ENCODE measurements at places on chromosomes 4 and X.

- DNase-seq = no peak
Observed at GRCh38 chr4:107742791-107743190, 22.8 kb upstream of the PAPSS1 start.

- DNase-seq = no peak
Observed at GRCh38 chr4:69126024-69126423, 29.8 kb downstream of the UGT2B7 start.

DNA sequence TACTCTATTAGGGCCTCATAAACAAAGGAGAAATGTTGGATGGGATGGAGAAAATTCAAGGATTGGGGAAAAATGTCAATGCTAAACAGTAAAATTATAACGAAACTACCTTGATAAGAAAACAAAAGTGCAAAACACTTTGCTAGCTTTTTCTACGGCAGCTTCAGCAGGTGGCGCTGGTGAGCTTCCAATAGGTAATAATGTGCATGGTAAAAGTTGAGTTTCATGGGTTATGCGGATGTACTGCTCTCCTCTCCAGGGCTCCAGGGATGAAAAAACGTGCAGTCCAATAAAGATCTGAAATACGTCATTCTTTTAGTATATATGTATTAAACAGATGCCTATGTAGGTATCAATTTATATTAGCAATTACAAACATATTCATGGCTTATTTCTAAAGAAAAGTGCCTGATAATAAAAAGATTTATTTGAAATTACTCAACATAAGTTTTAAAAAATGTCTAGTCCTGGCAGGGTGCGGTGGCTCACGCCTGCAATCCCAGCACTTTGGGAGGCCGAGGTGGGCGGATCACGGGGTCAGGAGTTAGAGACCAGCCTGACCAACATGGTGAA is 239.6 kb downstream of the GRXCR1 start:
- peak; percentile 73 for DNase-seq

- no peak for DNase-seq
Observed at GRCh38 chrX:18945483-18945882, 38.4 kb downstream of the PHKA2 start.

DNA sequence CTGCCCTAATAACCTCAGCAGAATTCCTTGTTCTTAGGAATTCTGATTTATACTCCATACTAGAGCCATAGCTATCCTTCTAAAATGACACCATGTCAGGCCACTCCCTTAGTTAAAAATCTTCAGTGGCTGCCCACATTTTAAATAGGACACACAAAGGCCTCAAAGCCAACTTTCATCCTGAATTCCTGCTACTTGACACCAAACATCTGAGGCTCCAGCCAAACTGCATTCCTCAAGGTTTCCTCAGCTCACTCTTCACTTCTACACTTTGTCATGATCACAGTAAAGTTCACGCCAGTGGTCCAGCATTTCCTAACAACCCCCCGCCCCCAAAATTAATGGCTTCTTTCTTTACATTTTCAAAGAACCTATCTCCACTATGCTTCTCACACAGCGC is 124.3 kb downstream of the ADGRA3 start:
- no peak for DNase-seq

DNA sequence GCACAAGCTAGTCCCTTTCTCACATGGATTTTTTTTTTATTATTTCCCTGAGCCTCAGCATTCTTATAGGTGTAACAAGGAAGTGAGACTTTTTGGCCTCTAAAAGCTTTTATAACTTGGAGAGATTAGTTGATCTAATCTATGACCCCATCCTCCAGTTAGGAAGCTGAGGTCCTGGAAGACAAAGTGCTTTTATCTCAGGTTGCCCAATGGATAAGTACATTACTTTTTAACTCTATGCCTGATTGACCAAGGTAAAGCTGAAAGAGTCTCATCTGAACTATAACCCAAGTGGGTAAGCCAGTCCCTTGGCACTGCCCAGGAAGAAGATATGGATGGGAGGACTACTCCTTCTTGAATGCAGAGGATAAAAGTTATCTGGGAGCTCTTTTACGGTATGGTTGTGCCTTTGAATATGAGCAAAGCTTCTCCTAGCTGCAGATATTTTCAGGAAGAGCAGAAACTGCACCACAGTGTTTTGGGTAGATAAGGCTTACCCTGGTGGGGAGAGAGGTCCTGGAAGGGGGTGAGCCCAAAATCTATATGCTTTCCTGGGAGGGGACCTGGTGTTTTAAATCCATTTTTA is 40.2 kb downstream of the VSIG4 start:
- DNase-seq = no peak

DNA sequence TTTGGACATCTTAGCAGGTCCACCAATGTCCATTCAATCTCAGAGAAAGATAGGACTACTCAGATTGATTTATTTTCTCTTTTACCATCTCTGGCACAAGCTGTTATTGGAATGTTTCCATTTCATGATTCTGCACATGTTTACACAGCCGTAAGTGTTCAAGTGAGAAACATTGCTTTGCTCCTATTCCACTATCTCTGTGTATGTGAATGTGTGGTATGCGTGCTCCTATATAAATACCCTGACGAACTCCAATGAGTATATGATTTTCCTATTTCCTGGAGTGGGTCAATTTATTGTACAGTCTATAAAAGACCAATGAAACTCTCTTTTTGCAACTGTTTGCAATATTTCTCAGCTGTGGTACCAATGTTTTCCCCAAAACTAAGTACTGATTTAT is 221.0 kb upstream of the GALNT7 start:
- no peak for DNase-seq

DNA sequence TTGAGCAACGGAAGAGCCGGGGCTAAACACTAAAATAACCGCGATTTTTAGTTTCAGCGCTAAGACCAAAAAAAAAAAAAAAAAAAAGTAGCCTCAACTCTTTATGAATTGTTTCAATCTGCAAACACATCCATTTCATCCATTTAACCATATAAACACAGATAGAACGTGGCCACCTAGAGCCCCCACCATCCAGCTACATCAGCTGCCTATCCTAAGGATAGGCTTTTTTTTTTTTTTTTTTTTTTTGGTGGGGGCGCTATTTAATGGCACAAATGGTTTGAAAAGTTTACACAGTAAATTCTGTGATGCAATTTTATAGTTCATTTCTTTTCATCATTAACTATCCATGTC is 492 bp upstream of the HDAC8 start:
- no peak for DNase-seq

DNA sequence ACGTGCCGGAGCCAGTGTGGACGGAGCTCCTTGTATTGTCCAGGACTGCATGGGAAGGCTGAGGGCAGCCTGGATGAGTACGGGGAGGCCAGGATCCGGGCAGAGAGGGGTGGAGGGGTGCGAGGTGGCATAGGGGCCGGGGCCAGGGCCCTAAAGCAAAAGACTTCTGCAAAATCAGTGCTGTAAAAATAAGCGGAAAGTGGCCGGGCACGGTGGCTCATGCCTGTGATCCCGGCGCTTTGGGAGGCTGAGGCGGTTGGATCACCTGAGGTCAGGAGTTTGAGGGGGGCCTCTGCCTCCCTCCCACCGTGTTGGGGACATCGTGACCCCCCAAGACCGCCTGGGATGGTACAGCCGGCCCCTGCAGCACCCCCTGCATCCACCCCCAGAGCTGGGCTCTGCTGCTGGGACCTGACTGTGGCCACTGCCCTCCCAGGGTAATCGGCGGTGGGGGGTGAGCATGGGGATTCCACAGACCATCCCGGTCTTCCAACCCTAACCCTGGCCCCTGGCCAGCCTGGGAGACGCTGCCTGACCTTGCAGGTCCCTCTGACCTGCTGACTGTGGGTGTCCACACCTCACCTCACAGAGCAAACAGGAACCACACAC is 23.4 kb upstream of the PLCXD1 start:
- DNase-seq = no peak

DNA sequence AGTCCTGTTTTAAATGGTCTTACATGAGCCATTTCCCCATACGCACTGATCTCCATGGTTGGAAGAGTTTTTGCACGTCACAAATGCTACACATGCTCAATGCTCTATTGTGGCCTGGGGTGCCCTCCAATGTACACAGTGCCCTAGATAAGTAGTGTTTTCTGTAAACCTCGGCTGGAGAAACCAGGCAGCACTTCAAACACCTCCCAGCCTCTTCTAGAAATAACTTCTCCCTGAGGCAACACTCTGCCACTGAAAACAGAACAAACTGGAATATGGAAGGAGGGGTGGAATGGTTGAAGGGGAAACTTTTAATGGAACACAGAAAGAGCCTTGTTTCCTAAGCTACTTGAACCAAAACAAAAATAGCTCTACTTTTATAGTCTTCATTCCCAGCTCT is 123.9 kb upstream of the CBR4 start:
- DNase-seq = peak; percentile 7

DNA sequence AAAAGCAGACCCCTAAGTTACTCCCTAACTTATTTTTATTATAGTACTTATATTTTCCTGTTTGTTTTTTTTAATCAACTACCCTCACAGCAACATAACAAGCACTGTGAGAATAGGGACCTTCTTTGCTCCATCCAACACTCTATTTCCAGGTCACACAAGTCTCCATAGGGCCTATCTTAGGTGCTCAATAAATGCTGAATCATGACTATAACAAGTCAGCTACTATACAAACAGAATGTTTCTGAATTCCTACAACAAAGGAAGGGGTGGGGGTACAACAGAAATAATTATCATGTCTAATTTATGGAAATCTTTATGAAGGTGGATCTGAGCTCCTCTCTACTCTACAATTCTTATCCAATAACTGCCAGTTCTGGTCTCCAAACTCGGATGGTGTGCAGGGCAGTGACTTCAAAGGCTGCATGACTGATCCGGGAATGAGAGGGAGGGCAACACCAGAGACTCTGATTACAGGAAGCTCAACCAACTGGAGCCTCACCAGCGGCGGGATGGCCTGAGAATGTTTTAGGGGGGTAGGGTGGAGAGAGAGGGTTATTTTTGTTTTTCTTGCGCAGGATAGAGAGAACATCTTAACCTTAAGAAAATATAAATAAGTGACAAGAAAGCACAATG is 71.1 kb downstream of the HADH start:
- DNase-seq = no peak

GRCh38 chrX:69127466-69127865 is 37.8 kb downstream of the PJA1 start:
- DNase-seq = no peak

DNA sequence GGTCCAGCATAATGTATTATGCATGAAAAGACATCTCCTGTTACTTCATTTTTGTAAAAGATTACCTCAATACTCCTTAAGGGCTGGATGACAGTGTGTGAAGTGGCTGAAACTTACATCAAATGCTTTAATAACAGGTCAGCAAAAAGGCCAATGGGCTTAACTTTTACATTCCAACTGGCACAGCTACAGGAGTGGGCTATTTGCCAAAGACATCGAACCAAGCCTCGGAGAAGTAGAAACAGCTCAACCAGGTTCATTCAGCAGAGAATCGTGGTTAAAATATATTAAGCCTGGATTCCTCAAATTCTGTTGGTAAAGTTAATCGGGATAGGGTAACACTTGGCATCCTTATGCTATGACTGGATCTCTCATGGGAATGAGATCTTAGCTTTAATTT is 639.7 kb downstream of the TRIML1 start:
- DNase-seq = no peak

DNA sequence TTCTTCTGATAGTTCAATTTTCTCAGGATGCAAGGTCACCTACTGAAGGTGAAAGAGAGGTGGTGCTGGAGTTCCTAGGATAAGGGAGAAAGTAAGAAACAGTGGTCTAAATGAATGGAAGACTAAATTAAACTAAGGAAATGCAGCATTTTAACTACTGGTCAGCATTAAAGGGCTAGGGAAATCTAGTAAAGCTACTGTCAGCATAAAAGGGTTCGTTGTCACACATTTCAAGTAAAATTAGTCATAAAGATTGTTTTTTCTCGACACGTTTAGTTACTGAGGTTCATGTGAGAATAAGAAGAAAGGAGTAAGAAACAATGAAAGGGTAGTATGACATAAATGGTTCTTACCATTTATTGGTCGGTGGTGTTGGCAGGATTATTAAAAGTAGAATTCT is 40.0 kb upstream of the COX18 start:
- DNase-seq = no peak

DNA sequence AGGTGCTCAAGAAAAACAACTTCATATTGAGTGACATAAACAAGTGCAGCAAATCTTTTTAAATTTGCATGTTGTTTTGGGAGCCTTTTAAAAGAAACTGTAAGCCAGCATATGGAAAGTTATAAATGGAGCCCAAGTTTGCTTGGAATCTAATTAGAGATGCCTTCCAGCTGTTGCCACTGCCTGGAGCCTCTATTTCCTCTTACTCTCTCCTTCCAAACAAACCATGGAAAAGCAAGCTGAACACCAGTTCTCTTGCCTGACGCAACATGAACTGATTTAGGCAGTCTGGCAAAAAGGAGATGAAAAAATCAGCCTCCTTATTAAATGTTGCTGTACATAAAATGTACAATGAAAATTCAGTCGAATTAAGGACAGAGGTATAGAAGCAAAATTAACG is 21.5 kb downstream of the ARSJ start:
- no peak for DNase-seq

DNA sequence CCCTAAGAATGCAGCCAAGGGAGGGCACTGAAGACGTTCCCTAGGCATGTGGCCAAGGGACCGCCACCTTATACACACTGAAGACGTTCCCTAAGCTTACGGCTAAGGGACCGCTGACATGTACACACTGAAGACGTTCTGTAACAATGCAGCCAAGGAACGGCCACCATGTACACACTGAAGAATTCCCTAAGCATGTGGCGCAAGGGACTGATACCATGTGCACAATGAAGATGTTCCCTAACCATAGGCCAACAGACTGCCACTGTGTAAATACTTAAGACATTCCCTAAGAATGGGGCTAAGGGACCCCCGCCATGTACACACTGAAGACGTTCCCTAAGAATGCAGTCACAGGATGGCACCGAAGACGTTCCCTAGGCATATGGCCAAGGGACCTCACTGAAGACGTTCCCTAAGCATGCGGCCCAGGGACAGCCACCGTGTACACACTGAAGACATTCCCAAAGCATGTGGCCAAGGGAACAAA is 36.1 kb downstream of the DHRSX start:
- no peak for DNase-seq

DNA sequence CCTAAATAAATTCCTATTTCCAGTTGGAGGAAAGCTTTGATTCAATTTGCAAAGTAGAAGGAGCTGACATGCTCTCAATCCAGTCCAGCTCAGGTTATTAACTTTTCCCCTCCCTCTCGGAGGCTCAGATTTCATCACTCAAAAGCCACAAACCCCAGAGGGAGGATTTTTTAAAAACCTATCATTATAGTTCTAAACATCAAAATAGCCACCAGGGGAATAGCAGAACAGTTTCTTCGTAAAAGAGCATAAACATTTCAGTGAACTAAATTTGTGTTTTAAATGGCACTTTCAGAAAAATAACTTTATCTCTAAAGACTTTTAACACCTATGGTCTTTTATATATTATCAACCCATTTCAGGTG is 8.8 kb downstream of the GPRIN3 start:
- DNase-seq = no peak

DNA sequence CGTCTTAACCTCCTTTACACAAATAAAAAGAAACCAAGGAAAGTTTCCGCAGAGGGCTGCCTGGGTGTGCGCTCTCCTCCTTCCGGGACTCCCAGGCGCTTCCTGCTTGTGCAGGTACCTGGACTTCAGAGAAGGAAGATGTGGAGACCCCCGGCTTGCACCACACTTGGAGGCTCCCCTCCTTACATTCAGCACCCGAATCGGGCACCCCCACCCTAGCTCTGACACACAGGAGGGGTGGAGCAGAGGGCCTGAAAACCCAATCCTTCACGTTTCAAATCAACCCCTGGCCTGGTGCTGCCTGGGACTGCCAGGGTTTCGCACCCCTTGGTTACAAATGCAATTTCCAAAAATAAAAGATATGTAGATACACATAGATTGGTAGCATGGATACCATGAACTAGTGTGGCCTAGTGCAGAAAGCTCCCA is 3.1 kb downstream of the NKX3-2 start:
- DNase-seq = no peak

- DNase-seq = no peak
Observed at GRCh38 chrX:84240848-84241565, 53.0 kb upstream of the RPS6KA6 start.
